ENCODE measurements at places on chromosomes 4 and X.
A peak's percentile ranks its signal among the peaks of the same experiment; 100 is the strongest.

DNA sequence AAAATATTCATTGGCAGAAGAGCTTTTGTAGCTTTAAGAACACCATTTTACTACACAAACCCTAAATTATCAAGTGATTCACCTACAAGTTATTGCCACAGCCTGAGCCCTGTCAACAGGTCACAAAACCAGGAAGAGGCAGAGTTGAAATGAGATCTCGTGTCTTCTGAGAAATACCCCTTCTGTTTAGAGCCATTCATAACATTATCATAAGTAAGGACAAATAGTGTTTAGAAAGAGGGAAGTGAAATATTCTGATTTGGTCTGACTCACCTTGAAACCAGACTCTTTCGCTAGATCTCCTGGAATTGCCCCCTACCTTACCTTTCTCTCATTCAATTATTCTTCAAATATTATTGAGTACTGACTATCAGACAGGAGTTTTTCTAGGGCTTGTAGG lies 5.9 kb downstream of the ETDB start:
- no peak for DNase-seq

GRCh38 chr4:165439344-165439743 lies 60.5 kb downstream of the CPE start:
- DNase-seq: no peak

DNA sequence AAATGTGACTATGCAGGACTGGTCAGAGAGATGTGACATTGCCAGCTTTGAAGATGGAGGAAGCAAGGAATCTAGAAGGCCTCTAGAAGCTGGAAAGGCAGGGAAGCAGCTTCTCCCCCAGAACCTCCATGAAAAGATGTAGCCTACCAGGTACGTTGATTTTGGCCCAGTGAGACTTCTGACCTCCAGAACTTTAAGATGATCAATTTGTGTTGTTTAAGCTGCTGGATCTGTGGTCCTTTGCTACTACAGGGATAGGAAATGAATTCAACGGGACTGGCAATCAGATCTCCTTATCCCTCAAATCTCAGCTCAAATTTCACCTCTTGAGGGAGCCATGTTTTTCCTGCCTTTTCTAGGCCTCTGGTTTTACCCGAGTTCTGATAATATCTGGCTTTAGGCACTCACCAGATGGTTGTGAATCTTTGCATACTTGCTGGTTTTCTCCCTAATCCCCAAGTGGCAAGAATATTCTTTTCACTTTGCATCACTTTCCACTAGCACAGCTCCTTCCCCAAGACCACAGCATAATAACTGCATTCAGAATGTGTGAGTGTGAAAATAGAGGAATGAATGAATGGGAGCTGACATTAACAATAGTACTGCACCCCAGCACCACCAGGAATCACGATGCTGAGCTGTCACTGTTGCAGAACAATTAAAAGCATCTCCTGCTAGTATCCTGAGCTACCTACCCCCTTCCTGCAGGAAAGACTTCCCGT lies 25.5 kb upstream of the TMSB4X start:
- DNase-seq: no peak

GRCh38 chr4:1215141-1216075 lies 33.5 kb downstream of the CTBP1 start:
- no peak for DNase-seq

- DNase-seq: no peak
Observed at GRCh38 chrX:130167040-130167439, 1.4 kb upstream of the AIFM1 start.

GRCh38 chr4:159250751-159251325 lies 148.0 kb downstream of the RAPGEF2 start:
- no peak for DNase-seq

DNA sequence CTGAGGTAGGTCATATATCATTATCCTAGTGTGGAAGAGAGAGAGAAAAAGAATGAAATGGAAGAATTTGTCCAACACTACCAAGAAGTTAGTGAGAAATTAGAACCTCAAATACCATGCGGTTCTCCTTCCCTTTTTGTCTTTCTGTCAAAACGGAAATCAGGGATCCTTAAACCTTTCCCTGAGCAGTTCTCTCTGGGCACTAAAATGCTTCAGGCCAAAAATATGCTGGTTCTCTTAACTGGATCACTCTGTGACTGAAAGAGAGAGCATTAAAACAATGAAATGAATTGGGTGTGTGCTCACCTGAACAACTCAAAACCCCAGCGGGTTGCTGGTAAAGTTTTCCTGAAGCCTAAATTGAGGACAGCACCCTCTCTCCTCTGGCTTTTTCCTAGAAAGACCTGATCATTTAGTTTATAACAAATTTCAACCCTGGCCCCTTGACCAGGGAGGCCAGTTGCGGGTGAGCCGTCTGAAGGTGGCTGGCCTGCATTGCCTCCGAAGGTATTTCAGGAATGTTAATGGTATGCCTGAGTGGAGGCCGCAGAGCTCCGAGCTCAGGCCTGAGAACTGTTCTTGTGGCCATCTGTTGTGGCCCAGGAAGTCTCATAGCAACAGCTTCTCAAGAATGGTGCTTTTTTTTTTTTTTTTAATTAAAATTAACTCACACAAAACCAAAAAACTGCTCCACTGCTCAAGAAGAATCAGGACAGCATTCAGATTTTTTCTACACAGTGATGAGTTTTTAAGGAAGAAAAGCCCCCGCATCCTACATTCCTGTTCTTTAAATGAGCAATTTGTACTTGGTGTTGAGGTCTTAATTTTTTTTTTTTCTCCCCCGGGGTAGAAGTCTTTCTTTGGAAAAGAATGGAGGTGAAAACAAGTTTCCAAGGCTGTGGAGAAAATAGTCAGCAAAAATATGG lies 155.1 kb downstream of the SHROOM3 start:
- DNase-seq: no peak

- no peak for DNase-seq
Observed at GRCh38 chr4:185117300-185117934, 25.6 kb upstream of the SLC25A4 start.

GRCh38 chr4:74223801-74224200 lies 65.9 kb downstream of the MTHFD2L start:
- DNase-seq: no peak

DNA sequence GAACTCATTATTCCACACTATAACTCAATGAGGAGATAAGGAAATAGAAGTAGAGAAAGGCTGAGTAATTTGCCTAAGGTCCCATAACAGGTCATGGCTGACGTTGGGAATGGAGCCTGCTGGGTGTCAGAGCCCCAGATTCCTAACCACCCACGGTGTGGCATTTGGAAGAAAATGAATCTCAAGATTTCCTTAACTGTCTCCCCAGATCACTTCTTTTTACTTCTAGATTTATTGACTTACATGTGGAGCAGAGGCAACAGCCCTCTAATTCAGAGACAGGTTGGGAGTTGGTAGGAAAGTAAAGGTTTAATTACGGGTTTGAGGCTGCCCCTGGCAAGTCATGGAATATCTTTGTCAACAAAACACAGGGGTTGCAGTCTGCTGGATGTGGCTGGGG lies 134.0 kb downstream of the ARHGAP10 start:
- no peak for DNase-seq

DNA sequence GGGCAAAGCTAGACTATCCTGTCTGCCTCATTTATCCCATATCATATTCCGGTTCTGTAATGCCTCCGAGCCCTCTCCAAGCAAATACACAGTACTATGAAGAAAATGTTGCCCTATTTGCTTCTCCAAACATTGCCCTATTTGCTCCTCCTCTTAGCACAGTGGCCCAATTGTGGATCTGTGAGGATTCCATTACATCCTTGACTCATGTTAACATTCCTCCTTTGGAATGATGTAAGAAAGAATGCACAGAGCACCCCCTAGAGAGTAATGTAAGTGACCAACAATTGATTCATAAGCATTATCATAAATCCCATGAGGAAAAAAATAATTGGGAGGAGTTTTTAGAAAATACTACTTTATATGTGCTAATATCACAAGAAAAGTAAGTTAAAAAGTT lies 11.3 kb upstream of the BTC start:
- DNase-seq: no peak

DNA sequence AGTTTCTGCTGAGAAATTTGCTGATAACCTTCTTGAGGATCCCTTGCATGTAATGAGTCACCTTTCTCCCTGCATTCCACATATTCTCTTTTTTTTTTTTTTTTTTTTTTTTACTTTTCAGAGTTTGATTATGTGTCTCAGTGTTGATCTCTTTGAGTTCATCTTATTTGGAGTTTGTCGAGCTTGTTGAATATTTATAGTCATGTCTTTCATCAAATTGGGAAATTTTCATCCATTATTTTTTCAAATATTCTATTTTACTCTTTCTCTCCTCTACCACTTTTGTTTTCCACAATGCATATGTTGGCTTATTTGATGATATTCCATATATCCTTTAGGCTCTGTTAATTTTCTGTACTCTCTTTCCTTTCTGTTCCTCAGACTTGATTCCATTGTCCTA lies 136.1 kb downstream of the MAD2L1 start:
- DNase-seq: no peak

DNA sequence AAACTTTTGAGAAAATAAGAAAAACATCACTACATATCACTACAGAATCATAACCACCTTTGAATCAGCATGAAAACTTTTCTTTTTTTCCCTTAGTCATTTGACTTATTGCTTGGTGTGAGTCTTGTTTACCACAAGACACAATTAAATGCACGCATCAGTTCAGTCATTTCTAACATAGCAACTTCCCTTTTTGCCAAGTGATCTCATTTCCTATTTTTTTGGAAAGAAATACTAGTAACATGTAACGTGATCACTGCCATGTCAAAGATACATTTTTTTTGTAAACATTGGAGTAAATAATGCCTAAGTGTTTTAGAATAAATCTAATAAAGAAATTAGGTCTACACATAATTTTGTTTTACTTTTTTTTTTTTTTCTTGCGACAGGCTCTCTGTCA lies 5.1 kb upstream of the CXCL8 start:
- no peak for DNase-seq

- no peak for DNase-seq
Observed at GRCh38 chrX:19649226-19649995, 134.1 kb upstream of the MAP3K15 start.

DNA sequence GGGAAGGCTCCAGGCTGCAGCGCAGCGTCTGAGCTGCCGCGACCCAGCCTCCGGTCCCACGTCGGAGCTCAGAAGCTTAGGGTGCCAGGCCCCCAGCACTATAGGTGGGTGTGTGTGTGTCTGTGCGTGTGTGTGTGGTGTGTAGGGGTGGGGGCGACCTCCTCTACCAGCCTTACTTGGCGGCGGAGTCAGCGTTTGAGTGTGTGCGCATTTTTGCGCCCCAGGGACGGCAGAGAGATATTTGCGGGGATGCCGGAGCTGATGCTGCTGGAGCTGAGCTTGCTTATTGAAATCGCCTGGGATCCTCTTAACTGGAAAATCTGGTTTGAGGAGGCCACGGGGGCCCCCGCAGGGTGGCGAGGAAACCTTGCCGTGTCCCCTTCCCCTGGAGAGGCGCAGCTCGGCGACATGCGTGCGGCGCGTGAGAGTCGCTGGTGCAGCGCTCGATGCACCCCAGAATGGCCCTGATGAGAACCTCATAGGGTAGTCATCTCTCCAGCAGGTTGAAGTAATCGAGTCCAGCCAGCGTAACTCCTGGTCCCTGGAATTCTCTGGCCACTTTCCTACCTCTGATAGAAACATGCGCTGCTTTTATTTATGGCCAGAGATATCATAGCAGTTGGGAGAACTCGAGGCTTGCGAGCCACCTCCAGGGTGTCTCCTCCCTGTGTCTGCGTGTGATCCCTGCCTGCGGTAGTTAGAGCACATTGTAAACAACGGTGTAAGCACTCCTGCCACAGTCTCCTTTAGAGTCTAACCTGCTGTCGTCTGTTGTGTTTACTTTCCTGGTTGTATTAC lies 2.7 kb downstream of the ADGRL3 start:
- peak; percentile 6 for DNase-seq

DNA sequence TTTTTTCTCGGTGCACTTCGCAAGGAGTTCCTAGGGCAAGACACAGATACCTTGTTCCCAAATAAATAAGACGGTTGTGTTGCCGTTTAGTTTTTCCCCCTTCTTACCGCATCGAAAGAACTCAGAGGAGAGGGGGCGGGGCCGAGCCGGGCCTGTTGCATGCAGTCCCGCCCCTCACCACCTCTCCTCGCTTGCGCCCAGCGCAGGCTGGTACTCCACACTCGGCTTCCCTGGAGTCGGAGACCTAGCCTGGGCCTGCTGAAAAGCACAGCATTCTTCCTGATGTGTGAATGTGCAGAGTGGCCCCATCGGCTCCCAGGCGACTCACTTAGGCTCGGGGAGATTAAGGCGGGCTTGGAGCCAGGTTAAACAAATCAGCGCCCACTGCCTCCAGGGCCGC lies 26.1 kb upstream of the VMA21 start:
- DNase-seq: peak; percentile 59

DNA sequence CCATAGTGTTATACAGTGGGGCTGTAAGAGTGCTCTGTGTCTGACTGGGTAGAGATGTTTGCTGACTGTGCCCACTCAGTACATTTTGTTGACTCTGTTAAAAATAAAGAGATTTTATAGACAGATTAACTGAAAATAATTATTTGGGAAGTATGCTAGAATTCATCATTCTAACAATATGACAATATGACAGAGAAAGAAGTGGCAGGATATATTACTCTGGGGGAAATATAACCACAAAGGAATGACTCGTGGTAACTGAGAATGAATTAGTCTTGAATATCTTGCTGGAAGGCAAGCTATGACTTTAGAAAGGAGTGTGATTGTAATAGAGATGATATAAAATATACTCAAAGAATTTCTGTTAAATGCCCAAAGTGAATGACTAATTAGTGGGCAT lies 46.8 kb downstream of the TMEM165 start:
- no peak for DNase-seq

DNA sequence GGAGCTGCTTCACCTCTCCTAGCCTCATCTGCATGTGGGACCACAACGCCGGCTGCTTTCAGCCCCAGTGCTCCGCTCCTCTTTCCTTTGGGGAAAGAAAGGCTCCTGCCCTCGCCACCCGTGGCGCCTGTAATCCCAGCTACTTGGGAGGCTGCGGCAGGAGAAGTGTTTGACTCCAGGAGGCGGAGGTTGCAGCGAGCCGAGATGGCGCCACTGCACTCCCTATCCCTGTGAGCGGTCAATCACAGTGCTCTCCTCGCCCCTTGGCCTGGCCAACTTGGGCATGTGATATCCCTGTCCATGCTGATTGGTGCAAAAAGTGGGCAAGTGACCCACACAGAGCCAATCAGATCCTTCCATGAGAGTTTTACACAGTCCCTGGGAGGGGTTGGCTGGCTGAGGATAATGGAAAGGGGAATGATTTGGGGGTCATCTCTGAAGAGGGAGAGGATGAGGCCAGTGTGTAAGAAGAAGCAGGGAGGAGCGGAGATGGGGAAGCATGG lies 56.2 kb downstream of the WFS1 start:
- DNase-seq: no peak

- peak; percentile 4 for DNase-seq
Observed at GRCh38 chr4:2822461-2823300, 21.0 kb upstream of the ADD1 start.

DNA sequence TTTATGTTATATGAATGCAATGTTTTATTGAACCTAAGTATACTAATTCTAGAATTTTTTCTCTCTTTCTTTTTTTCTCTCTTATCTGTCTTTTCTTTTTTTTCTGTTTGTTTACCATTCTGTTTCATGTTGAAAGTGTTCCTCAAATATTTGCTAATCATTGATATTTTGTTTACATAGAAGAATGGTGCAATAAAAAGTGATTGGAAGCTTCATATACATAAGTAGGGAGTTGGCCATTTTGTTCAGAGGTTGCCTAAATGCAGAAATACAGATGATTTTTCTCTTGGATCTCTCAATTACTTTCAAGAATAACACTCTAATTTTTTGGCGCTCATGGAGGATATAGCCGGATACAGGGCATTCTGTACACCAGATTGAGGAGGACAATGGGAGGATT lies 5.7 kb upstream of the SERTM2 start:
- DNase-seq: no peak

GRCh38 chr4:184064877-184065276 lies 152.8 kb downstream of the ENPP6 start:
- DNase-seq: no peak
